ENCODE measurements at places on chromosomes 2 and 18.
A peak's percentile ranks its signal among the peaks of the same experiment; 100 is the strongest.

GRCh38 chr2:208415255-208415654 is 8.7 kb downstream of the PTH2R start:
- no peak for DNase-seq

- DNase-seq = no peak
These were observed 60.0 kb downstream of the RNF144A start for GRCh38 chr2:6977113-6977741.

DNA sequence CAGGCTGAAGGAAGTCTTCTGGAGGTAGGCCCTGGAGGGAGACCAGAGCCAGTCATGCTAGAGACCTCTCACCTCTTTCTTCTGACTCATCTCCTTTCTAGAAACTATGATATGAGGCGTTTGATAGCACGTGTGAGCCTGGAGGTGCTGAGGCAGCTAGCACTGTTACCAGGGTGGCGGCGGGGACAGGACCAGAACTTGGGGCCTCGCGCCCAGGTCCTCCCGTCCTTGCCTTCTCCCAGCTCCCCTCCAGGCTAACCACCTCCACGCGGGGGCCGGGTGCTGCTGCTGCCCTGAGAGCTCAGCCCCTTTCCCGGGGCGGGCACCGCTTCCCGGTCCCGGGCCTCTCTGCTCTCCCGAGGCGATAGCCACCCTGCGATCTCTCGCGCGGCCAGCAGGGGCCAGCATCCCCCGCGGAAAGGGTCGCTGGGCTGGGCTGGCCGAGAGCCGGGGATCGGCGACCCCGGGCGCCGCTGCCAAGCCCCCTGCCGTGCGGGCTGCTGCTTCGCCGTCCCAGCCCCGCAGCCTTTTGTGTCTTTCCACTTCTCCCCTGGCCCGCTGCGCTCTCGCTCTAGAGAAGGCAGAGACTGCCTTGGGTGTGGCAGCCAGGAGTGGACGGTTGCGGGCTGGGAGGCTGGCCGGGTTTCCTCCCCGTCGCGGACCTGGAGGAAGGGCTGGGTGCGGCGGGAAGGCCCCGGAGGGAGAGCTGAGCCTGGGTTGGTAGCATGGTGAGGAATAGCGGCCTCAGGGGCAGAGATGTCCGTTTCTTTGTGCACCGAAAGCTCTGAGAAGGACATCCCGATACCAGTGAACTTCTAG is 49.1 kb downstream of the TMEM17 start:
- DNase-seq = peak; percentile 87

DNA sequence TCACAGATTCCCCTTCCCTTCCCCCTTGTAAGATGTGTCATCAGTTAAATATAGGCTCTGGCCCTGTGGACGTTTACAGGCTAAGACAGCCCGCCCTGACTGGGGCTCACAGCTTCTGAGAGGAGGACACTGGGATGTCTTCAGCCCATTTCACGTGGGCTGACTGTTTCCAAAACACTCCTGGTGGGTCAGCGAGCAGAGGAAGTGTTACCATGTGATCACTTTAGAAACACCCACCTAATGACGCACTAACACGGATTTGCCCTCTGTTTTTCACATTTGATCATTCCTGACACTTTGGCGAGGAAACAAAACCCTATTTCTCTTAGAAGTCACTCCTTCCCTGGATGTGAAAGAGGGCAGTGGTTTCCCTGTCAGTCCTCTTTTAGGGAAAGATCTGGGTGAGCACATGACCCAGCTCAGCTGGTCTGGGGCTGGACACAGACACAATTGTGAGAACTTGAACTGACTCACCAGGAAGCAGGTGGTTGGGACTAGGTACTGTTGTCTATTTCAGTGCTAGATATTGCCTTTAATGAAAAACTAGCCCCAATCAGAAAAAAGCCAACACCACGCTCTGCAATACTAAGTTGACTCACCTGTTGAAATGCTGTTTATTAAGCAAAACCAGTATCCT is 38.8 kb downstream of the BMP10 start:
- DNase-seq = peak; percentile 34

DNA sequence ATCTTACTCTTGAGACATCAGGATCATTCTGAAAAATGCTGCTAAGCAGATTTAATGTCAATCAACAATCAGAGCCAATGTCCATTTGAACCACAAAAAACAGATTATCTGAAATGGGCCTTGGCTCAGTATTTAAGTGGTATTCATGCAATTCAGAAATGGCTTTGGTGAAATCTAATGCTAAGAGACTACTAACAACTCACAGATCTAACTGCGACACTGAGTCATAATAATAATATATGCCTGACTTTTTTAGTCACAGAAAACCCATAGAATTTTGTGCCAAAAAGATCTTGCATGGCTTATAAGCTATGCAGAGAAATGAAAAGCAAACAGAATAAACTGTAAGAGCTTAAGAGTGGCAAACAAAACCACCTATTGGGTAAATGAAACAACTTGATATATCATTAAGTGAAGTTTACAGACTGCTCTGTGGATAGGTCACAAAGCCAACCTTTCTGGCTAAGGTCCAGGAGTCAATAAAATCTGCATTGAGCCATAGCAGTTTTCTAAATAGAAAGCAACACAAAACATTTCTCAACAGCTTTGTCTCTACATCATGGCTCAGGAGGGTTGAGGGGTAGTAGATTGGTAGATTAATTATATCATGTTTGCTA is 234.3 kb downstream of the LRATD1 start:
- DNase-seq = no peak

DNA sequence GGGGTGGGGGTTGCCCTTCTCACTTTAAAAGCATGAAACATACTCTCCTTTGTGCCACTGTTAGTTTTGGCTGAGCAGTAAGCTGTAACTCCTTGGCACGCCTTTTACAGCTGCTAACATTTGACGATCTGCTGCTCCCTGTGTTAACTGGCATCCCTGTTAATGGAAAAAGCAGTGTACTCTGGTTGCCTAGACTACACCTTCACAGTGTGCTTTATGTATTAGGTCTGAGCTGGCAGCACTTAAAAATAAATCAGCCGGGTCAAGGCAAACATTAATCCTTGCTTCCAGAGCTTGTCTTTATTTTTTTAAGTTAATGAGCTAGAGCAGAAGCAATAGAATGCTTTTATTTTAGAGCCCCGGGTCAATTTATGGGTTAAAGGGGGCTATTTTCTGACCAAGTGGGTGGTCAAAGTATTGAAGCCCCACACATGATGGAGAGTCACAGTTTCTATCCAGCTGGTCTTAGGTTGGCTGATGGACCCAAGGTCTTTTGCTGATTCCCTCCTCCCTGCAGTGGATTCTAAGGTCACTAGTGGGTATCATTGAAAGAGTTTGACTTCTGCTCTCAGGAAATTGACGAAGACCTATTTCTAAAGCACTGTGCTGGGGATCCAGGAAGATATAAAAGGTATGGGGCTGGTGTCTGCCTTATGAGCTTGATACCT is 54.5 kb downstream of the CFAP221 start:
- no peak for DNase-seq

GRCh38 chr2:138997346-138997745 is 217.2 kb upstream of the NXPH2 start:
- no peak for DNase-seq

GRCh38 chr2:32849456-32850194 is 97.1 kb upstream of the LTBP1 start:
- no peak for DNase-seq

GRCh38 chr2:227460070-227460485 is 11.9 kb upstream of the AGFG1 start:
- no peak for DNase-seq

DNA sequence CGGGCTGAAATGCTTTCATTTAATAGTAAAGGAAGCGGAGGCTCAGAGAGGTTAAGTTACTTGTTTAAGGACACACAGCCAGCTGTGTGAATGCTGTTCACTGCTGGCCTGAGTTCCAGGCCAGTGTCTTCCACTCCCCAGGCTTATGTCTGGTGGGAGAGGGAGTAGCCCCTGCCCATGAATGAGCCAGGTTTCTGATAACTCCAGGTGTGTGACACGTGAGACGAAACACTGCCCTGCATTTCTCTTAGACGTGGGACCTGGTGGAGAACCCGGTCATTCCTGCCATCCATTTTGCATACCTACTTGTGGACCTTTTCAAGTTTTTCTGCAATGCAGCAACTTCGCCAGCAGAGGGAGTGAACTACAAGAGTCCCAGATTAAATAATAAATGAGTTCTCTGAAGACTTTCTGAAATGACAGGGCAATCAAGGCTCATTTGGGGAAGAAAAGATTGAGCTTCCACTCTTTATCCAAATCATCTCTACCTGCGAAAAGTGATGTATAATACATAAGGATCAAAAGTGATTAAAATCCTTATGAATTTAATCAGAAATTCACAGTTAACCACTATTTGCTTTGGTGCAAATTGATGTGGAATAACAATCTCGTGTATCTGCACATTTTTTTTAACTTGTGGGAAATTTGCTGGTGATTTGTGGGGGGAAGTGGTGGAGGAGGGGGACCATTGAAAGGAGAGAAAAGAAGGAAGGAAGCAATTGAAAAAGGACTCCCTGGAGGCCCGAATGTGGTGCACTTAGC is 79.4 kb upstream of the ASB18 start:
- DNase-seq = peak; percentile 49

DNA sequence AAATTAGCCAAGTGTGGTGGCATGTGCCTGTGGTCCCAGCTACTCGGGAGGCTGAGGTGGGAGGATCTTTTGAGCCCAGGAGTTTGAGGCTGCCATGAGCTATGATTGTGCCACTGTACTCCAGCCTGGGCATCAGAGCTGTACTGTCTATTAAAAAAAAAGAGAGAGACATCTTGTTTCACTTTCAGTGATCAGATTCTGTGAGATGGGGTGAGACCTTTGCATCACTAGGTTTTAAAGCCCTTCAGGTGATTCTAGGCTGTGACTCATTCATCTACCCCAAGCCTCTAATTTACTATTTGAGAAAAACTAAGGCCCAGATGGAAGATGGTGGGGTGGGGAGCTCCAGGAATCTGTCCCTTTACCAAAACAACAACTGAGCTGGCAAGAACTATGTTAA is 7.1 kb downstream of the C2orf92 start:
- DNase-seq = no peak

DNA sequence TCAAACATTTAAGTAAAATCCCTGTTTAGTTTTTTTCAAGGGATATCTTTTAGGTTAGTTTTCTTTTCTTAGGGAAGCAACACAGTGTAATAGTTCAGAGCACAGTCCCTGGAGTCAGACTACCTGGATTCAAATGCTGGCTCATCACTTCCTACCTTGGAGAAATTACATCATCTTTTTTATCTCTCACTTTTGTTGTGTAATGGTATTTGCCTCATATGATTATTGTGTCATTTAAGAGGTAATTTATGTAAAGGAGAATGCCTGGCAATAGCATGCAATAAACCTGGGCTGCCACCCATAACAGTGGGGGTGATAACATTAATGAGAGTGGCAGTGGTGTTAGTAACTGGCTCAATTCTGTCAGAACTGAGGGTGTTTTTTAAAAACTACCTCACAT is 26.3 kb downstream of the ERLEC1 start:
- no peak for DNase-seq

- no peak for DNase-seq
These were observed 84.4 kb upstream of the YWHAQ start for GRCh38 chr2:9715238-9715637.

DNA sequence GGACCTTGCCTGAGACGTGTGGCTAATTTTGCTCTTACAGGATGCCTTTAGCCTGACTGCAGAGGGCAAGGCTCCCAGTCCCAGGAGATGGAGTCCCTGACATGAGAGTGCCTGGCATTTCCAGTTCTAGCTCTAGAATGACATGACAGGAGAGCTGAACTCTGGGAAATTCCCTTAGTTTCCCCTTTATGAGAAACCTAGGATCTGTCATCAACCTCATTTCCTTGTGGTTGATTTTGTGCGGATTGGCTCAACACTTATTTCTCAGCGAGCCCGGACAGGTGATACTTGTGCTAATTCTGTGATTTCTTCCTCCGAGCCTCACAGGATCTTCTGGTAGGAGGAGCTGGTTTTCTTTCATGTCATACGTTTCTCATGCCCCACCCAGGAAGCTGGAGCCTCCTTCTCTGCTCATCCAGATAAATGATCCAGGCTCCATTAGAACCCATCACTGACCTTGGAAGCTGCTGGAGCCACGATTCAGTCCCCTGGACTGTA is at the start of gene IL36G:
Gene IL36G, plus strand, starts transcription at position 448 of the 498 bp plus-strand sequence. CDS start 633 bp downstream, outside the sequence.
- no peak for DNase-seq

GRCh38 chr2:20143263-20143662 is 81.7 kb downstream of the SDC1 start:
- DNase-seq = no peak

- DNase-seq = no peak
These were observed 249.5 kb upstream of the FN1 start for GRCh38 chr2:215685238-215685990.

DNA sequence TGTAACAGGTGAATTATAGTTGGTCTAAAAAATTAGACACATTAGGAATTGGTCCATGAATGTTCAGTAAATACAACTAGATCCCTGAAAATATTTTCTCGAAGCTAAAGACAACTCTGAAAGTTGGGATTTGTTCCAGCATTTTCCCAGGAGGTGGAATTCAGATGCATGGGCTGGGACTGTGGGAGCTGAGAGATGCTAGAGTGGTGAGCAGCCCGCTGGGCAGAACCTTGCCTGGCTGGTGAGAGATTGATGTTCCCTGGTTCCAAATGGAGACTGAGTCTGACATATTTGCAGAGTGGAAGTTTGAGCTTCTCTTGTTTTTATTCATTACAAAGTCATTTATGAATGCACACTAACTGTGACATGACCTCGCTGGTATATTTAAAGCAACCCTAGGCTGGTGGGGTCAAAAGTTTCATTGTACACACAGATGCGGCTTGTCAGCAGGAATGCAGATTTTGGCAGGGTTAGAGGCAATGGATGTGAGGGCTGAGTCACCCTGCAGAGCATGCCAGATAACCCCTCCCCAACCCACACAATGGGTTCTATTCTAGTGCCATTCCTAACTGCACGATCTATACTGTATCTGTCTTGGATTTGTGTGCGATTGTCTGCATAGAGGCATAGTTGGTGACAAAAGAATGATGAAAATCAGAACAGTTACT is 23.5 kb upstream of the TMEM178A start:
- DNase-seq = no peak

- DNase-seq = no peak
These were observed 201.2 kb downstream of the NOL4 start for GRCh38 chr18:34023471-34023870.

DNA sequence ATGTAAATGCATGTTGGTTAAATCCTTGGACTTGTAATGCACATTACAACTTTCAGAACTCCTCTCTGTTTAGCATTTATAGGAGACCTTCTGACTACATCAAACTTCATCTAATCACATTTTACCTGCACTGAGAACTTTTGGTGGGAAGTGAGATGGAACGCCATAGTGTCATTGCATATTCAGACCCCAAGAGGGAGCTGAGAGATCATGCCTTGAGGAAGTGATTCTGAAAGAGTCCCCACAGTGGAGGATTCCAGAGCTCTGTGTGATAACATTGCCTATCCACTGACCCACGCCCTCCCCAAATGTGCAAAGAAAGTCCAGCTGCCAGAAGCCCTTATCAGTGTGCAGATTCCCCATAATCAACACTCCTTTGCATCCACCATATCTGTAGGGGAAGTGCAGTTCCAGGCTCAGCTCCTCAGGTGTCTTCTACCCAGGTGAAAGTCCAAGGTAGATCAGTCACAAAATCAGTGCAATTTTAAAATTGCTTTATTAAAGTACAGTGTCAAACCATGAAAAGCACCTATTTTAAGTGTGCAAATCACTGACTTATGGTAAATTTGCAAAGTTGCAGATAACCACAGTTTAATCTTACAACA is 212.4 kb downstream of the RPIA start:
- DNase-seq = peak; percentile 55
